Stimulated activated CD8-positive, alpha-beta memory T cell treated with anti-CD3 and anti-CD28 coated beads, Interleukin-15, amount 100 ng/mL, for 48 hours (primary cell): ENCODE measurements at places on chromosomes 4 and X.

DNA sequence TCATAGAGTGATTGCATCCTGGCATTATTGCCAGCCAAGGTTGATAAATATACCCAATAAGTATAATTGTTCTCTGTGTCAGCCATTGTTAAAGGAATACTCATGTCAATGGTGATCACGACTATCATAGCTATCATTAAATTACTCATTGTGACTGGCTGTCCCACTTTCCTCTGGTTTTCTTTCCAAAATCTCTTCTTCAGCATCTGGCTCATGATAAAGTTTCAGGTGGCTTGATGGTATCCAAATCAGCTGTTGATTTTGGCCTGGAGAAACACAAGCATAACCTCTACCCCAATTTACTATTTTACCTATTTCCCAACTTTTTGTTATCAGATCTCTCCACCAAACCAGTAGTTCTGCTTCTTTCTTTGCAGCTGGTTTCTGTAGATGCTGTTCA lies 67.1 kb upstream of the SPIN2A start:
- no peak for DNase-seq

- no peak for DNase-seq
Measured at GRCh38 chr4:38620527-38621027, 43.4 kb upstream of the KLF3 start.

GRCh38 chr4:164252286-164252685 lies 501.6 kb upstream of the SMIM31 start:
- no peak for DNase-seq

DNA sequence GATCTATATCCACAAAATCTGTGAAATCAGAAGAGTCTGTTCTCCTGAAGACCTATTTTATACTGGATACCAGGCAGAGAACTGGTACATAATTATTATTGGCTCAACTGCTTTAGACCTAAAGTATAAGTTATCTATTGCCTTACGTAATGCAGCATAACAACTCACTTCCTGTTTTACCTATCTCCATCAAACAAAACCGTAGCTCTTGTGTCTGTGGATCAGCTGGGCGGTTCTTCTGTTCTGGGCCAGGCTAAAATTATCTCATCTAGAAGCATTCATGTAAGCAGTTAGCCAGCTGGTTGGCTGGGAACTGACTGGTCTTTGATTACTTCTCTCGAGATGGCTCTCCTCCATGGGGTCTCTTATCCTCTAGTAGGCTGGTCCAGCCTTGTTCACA lies 57.8 kb downstream of the PPP1R2C start:
- DNase-seq = no peak

DNA sequence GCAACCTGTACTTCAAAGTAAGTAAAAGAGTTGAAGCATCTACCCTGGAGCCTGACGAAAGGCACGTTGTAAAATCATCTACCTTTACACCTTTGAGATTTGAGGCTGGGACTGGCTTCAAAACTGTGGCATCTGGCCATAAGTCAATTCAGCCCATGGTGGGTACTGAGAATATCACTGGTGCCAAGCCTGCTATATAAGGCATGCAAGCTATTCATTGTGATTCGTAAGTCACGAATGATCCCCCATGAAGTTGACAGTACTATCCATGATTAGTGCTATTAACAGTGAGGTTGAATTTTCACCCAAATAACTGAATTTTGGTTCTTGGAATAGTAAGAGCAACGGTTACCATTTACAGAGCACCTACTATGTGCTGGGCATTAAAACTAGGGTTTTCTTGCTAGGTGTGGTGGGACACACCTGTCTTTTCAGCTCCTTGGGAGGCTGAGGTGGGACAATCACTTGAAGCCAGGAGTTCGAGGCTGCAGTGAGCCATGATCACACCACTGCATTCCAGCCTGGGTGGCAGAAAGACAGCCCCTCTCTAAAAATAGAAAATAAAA lies 39.8 kb downstream of the IRF2 start:
- DNase-seq = no peak

DNA sequence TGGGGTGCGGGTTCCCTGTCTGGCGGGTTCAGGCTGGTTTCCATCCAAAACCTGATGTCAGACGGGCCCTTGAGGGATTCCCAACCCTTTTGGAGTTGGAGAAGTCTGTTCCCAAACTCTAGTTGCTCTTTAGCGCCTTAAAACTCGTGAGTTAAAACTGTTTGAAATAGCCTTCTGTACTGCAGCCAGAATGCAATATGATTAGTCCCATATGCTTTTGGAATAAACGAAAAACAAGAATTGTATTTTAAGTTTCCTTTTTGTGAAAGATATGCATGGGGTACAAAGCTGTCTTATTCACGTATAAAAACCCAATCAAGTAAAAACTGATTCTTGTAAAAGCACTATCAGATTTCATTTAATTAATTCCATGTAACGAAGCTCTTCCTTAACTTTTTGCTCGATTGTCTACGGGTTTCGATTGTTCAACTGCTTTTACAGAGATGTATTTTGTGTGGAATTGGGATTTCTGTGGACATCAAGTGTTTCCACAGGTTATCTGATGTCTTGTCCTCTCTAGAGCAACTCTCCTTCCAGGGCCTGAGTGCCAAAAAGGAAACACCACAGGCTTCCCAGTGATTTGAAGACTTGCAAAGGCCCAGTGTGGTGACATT lies 49.5 kb downstream of the CLDN34 start:
- no peak for DNase-seq

DNA sequence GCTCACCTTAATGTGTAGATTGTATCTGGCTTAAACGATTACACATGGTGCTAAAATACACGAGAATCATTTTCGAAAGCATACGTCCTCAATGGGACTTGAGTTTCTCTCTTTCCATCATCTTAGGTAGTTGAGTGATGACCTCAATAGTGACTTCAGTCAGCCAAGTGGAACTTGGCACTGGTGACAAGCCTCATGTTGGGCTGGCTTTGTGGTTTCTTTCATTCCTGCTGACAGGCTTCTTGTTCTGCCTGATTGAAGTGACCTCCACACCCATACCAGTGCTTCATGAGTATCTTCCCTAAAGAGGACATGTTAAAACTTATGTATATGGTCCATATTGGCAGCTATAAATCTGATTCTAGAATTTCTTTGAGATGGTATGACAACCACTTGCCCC lies 159.1 kb upstream of the WDR1 start:
- DNase-seq = no peak

GRCh38 chr4:15385928-15386327 lies 41.9 kb upstream of the C1QTNF7 start:
- no peak for DNase-seq

GRCh38 chr4:176273736-176274135 lies 4.7 kb upstream of the ASB5 start:
- no peak for DNase-seq
